Activated CD8-positive, alpha-beta memory T cell treated with anti-CD3 and anti-CD28 coated beads, Interleukin-2, amount 50 U/mL, for 4 hours (primary cell): ENCODE measurements at places on chromosomes 2 and 18.

GRCh38 chr2:236959036-236959435, 126.7 kb upstream of the COPS8 start:
- no peak for DNase-seq

- no peak for DNase-seq
Measured at GRCh38 chr2:226325526-226325925, 474.1 kb downstream of the IRS1 start.

GRCh38 chr18:9653390-9653789, 39.0 kb upstream of the PPP4R1 start:
- no peak for DNase-seq

DNA sequence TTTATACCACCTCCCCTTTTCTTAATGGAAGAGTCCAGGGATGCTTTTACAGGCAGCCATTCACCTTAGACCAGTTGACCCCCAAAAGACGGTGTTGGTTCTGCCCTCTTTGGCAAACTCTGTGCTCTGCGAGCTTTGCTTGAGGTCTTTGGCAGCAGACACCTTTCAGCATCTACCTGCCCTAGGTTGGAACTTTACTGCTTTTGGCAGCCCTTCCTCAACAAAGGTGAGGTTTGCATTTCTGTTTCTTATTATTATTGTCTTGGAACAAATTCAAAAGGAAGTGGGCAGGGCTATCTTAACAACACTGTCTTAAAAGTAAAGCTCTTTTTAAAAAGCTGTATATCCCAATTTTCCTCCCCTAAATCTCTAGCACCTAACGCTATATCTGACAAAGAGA, 136.4 kb upstream of the SLC14A2 start:
- no peak for DNase-seq

DNA sequence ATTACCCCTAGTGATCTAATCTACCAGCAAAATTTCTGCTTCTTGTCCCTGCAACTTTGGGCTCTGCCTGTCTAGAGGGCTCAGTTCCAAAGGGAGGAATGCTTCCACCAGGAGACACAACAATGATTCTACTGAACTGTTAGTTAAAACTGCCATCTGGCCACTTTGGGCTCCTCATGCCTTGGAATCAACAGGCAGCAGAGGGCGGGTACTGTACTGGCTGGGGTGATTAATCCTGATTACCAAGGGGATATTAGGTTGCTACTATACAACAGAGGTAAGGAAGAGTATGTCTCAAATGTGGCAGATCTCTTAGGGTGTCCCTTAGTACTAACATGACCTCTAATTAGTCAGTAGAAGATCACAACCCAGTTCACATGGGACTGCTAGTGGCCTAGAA, 21.4 kb downstream of the HADHA start:
- DNase-seq = no peak

DNA sequence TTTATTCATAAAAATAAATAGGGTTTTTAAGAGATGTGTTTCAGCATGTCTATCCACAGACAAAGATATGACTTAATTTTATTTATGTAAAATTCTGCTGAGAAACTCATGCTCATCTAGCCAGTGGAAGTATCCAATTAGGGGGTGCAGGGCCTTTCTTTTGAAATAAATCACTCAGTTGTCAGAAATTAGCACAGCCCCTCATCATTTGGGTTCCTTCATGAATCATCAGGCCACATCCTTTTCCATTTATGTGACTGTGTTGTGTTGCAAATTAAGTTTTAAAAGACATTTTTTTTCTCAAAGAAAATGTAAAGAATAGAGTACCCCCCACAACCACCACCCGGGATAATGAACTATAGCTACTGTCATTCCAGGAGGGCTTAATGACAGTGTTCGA, 185.8 kb downstream of the NRP2 start:
- DNase-seq = no peak

DNA sequence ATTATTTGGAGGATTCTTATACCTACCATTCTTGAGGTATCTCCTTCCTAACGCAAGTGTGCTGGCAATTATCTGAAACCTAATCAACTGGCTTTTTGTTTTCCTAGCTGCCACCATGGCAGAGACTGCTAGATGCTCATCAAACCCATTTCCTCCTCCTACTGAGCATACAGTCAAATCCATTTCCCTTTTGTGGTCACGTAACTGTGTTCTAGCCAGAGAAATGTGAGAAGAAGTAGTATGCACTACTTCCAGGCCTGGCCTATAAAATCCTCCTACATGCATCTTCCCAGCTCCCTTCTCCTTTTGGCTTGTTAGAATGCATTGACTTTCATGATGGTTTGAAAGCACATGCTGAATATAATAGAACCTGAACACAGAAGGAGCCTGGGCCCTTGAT, 494.1 kb upstream of the MEIS1 start:
- DNase-seq = no peak

GRCh38 chr2:223805008-223805407, 32.4 kb downstream of the AP1S3 start:
- no peak for DNase-seq

DNA sequence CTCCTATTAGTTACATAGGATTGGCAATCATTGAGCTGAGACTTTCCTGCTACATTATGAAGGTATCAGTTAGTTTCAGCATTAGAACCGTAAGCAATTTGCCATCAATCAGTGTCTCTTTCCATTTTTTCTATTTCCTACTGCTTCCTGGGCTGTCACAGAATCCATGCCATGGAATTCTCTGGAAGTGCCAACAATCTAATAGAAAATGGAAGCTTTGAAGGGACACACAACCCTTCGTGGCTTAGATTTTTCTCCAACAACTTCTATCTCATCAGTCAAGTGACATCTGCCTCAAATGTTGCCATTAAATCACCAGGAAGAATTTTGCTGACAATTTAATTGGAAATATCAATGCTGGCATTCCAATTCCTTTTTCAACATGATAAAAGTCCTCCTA, 183.5 kb upstream of the PARD3B start:
- no peak for DNase-seq

DNA sequence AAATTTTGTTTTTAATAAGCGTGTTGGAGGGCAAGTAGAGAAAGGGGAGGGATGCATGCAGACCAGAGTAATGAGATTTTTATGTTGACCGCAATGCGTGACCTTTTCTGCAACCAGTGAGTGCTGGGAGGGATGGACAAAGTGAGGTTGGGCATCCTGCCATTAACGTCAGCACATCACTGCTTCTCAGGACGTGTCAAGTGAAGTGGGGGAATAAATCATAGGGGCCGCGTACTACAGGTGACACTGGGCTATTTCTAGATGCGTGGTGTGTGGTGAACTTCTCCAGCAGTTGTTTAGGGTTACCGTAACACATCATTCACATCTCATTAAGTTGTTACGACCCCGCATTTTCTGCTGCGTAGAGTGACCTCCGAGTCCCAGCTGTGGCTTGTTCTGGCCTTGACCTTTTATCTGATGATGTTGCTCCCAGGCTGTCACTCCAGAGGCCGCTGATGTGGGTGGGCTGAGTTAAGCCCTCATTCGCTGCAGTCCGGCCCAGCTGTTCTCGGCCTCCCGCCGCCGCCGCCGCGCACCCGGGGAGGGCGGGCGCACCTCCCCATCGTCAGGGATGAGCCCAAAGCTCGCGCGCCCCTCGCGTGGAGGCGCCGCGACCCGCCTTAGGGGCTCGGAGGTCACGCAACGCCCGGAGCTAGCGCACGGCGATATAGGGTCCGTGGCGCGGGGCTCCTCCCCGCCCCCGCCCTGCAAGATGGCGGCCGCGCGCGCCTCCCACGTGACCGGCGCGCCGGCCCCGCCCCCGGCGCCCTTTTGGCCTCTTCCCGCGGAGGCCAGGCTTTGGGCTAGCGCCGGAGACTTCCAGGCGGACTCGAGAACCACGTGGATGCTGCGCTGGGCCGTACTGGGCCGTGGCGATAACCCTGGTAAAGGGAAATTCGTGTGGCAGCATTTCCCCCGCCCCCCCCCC, 3.5 kb downstream of the ZCCHC2 start:
- peak; percentile 71 for DNase-seq

DNA sequence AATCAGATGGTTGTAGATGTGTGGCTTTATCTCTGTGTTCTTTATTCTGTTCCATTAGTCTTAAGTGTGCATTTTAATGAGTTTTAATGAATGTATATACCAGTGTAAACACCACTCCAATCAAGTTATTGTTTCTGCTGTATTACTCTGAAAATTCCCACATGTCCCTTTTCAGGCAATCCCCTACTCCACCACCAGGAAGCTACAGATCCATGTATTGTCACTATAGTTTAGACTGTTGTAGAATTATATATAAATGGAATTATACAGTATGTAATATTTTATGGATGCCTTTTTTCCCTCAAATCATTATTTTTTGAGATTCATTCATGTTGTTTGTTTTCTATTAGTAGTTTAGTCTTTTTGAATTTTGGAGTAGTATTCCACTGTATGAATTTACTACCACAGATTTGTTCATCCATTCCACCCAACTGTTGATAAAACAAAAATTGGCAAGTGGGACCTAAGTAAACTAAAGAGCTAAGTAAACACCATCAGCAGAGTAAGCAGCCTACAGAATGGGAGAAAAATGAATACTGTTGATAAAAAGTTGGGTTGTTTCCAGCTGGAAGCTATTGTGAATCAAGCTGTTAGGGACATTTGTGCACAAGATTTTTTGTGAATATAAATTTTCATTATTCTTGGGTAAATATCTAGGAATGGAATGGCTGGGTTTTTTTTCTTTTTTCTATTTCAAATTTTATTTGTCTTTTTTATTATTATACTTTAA, 262.0 kb downstream of the CAMKMT start:
- DNase-seq = no peak

DNA sequence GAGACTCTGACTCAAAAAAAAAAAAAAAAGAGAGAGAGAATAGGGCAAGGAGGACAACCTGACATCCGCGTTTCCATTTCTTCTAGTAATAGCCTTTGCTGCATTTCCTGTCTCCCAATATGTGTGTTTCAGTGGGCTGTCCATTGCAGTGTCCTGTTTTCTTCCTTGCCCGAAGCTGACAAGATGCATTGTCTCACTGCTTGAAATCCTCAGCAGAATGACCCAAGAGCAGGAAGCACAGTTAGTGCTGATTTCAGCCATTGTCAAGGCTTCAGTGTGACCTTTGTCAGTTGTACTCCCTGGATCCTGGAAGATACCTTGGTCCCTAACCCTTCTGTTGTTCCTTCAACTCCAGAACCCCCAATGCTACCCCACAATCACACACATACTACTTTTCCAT, 71.2 kb downstream of the SLC16A14 start:
- DNase-seq = no peak

- DNase-seq = no peak
Measured at GRCh38 chr2:150955231-150955630, 306.4 kb downstream of the RBM43 start.

DNA sequence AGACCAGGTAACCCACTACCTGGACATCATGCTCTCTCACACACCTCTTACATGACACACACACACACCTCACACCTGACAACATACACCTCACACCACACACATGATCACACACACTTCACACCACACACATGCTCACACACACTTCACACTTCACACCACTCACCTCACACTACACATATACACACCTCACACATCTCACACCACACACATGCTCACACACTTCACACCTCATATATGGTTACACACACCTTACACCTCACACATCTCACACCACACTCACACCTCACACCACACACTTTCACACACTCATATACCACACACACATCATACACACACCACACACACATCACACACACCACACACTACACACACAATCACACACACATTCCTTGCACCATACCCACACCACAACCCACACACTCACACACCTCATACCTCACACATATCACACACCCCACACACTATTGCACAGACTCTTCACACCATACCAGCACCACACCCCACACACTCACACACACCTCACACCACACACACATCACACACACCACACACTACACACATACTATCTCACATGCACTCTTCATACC, 98.1 kb upstream of the PIEZO2 start:
- DNase-seq = no peak

DNA sequence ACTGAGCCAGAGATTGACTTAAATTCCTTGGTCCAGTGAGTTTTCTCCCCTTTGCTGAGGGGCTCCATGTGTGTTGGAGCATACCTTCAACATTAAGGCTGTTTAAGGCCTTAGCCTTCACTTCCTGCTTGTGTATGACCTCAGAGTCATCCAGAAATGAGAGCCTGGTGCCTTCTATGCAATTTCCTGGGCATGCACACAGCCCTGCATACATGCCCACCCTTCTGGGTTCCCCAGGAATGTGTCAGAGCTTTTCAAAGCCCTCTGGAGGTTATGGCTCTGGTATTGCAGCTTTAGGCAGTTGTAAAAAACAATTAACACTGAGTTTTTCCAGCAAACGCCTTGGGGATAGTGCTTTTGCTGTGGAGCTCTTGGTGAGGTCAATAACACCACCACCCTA, 16.7 kb downstream of the IL1R1 start:
- no peak for DNase-seq

GRCh38 chr2:172094294-172095145, 8.2 kb downstream of the DLX2 start:
- DNase-seq = no peak

- no peak for DNase-seq
Measured at GRCh38 chr2:122174061-122174460, 418.6 kb downstream of the TSN start.

GRCh38 chr18:48639772-48640432, 101.1 kb downstream of the CTIF start:
- DNase-seq = no peak

GRCh38 chr2:66240286-66240685, 194.6 kb upstream of the MEIS1 start:
- DNase-seq = no peak

DNA sequence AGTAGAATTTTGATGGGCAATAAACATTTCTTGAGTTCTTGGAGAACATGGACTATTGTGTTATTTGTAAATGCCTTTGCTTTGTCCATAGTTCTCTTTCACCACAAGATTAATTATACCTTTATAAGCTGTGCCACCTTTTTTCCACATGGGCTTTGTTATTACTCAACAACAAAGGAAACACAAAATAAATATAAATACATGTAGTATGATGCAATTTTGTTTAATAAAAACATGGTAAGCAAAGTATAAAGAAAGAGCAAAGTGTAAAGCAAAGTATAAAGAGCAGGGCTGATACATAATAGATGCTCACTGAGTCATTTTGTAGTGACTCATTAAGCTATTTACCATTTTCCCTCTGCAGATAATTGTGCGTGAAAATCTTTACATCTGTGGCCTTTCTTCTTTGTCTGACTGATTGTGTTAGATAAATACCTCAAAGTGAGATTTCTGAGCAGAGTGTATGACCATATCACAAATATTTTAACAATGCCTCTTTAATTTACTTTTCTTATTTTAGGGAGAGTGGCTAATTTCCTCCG, 80.9 kb downstream of the CERS6 start:
- DNase-seq = no peak

GRCh38 chr2:135984199-135985017, 1.0 kb downstream of the DARS1 start:
- DNase-seq = no peak

GRCh38 chr2:239380831-239381708, 19.8 kb downstream of the HDAC4 start:
- peak; percentile 67 for DNase-seq

GRCh38 chr18:52822160-52822559, 482.2 kb downstream of the DCC start:
- DNase-seq = no peak

GRCh38 chr2:96618596-96619283, 19.4 kb downstream of the KANSL3 start:
- no peak for DNase-seq

GRCh38 chr2:26679867-26680266, 12.7 kb upstream of the KCNK3 start:
- DNase-seq = no peak

- DNase-seq = no peak
Measured at GRCh38 chr2:110977403-110977802, 143.3 kb upstream of the BCL2L11 start.
